Activated CD8-positive, alpha-beta memory T cell treated with anti-CD3 and anti-CD28 coated beads for 48 hours (primary cell): ENCODE measurements at places on chromosomes 1 and 21.

GRCh38 chr1:8678673-8679394, 138.6 kb downstream of the RERE start:
- DNase-seq = no peak

GRCh38 chr1:6545276-6546112, 8.8 kb downstream of the NOL9 start:
- no peak for DNase-seq

DNA sequence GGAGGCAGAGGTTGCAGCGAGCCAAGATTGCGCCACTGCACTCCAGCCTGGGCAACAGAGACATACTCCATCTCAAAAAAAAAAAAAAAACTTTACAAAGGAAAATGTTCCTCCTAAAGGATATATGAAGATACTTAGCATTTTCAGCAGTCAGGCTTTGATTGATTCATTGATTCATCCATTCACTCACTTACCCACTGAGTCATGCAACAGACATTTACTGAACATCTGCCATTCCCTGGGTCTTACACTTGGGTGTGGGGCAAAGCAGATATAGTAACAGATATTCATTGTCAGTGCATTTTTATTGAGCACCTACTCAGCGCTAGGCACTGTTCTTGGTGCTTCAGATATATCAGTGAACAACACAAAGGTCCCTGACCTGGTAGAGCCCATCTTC, 5.6 kb upstream of the LACTBL1 start:
- DNase-seq = no peak

GRCh38 chr1:106897976-106898375, 158.5 kb upstream of the PRMT6 start:
- DNase-seq = no peak

GRCh38 chr1:18144916-18145647, 37.5 kb downstream of the IGSF21 start:
- no peak for DNase-seq

DNA sequence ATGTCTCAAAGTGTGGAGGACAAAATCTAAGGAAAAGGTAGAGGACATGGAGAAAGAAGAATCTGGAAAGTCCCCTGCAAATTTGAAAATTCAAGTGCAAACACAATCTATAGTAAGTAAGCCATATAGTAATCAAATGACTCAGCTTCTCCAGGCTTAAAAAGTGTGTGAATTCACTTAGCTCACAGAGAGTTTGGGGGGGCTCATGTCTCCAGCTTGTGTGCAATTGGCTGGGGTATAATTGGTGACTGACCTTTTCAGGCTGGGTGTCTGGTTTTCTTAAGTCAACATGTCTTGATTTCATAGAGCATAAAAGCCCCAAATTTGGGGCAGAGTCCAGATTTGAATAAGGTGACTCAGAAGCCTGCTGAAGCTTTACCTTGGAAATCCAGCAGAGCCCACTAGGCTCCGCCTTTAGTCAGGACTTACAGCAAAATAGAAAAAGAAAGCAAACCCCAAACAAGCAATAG, 8.6 kb downstream of the CLDN14 start:
- DNase-seq = no peak

- DNase-seq = no peak
Observed at GRCh38 chr21:33058957-33059356, 11.0 kb upstream of the OLIG1 start.

- no peak for DNase-seq
Observed at GRCh38 chr1:61111084-61112004, 29.0 kb downstream of the NFIA start.

GRCh38 chr21:35156293-35157278, 107.5 kb upstream of the RUNX1 start:
- no peak for DNase-seq

DNA sequence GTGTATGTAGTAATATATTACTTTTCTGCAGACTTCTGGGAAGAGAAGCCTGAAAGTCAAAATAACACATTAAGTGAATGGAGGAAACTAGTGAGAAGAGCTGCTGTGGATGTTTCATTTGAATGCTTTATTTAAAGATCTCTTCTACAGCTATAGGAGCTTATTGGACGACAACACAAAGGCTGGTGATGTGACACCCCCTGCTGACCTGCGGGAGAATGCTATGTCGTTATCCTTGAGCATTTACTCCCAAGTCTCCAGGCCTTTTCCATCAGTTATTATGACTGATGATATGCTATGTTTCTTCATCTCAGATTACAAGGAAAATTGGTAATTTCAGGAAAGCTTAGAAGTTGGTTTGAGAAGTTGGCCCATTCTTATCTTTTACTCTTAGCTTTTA, 22.3 kb upstream of the PLA2G4A start:
- no peak for DNase-seq

GRCh38 chr1:4312024-4312423, 342.4 kb upstream of the AJAP1 start:
- DNase-seq = no peak

DNA sequence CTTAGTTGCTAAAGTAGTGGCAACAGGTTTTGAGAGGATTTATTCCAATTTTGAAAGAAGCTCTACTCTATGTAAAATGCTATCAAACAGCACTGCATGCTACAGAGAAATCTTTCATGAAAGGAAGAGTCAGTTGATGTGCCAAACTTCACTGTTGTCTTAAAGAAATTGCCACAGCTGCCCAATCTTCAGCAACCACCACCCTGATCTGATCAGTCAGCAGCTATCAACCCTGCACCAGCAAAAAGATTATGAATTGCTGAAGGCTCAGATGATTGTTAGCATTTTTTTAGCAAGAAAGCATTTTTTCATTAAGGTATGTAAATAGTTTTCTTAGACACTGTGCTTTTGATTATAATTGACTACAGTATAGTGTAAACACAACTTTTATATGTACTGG, 49.6 kb downstream of the SLC9C2 start:
- DNase-seq = no peak

DNA sequence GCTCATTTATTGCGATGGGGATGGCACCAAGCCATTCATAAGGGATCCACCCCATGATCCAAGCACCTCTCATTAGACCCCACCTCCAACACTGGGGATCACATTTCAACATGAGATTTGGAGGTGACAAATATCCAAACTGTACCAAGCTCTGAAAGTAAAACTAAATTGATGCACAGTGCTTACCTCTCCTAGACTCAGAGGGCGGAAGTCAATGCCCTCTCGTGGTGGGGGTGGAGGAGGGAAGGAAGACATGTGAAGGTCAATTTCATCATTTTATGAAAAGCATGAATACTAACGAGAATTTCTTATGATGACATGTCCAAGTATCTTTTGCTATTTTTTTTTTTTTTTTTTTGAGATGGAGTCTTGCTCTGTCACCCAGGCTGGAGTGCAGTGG, 120.0 kb downstream of the PGBD5 start:
- no peak for DNase-seq

GRCh38 chr1:68495532-68495931, 1.4 kb downstream of the DEPDC1 start:
- DNase-seq = no peak

DNA sequence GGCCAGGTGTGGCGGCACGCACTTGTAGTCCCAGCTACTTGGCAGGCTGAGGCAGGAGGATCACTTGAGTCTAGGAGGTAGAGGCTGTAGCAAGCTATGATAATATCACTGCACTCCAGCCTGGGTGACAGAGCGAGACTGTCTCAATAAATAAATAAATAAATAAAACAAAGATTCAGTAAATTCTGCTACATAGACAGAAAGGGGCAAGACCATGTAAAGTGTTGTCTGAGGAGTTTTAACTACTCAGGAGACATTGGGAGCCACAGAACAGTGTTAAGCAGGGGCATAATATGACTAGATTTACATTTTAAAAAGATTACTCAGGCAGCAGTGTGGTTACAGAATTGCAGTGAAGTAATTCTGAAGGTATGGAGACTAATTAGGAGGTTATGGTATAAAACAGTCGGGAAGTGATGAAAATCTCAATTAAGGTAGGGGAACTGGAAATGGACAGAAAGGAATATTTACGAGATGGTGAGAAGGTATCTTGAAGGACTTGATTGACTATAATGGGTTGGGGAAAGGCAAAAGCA, 94.7 kb downstream of the ATP1B1 start:
- DNase-seq = no peak

DNA sequence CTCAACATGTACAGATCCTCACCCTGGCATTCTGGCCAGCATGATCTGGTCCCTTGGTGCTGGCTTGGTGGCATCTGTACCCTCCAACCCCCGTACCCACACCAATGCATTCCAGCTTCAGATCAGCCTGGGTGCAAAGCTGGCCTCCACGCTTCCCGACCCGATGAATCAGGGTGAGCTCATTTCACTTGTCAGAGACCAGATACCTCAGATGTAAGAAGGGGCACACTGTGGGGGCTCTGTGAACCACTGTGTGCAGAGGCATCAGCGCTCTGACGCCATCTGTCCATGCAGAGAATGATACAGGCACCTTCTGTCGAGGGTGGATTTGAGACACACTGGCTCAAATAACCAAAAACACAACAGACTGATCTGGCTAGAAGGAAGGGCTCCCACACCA, 76.6 kb downstream of the DMRTB1 start:
- no peak for DNase-seq

DNA sequence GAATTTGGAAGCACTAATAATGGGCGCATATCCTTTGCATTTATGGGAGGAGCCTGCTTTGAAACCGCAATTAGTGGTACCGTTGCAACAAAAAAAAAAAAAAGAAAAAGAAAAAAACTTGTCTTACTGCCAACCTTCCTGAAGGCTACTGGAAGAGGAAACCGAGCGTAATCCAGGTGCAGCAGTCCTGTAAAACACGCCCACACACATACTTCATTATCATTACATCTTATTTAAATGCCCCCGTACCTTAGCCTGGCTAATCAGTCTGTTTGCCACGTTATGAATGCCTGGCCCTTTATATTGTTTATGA, 686 bp upstream of the ZNF281 start:
- DNase-seq = no peak

- DNase-seq = no peak
Observed at GRCh38 chr1:205506409-205507200, 2.1 kb downstream of the CDK18 start.

GRCh38 chr1:48059289-48059688, 62.1 kb upstream of the TRABD2B start:
- DNase-seq = no peak

GRCh38 chr1:167342846-167343245, 122.2 kb downstream of the POU2F1 start:
- no peak for DNase-seq

DNA sequence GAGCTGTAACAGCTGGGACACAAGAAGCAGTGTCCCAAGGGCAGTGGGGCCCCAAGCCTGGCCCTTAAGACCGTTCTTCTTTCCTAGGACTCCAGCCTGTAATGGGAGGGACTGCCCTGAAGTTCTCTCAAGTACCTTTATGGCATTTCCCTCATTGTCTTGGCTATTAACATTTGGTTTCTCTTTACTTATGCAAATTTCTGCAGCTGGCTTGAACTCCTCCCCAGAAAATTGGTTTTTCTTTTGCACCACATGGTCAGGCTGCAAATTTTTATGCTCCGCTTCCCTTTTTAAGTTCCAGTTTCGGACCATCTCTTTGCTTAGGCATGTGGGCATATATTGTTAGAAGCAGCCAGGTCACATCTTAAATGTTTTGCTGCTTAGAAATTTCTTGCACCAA, 3.1 kb upstream of the MROH9 start:
- no peak for DNase-seq
